ENCODE measurements at places on chromosomes 1 and 21.

GRCh38 chr1:56099766-56100265, 479.5 kb downstream of the PLPP3 start:
- DNase-seq = no peak

- no peak for DNase-seq
Measured at GRCh38 chr1:162422662-162423375, 10.9 kb upstream of the SH2D1B start.

DNA sequence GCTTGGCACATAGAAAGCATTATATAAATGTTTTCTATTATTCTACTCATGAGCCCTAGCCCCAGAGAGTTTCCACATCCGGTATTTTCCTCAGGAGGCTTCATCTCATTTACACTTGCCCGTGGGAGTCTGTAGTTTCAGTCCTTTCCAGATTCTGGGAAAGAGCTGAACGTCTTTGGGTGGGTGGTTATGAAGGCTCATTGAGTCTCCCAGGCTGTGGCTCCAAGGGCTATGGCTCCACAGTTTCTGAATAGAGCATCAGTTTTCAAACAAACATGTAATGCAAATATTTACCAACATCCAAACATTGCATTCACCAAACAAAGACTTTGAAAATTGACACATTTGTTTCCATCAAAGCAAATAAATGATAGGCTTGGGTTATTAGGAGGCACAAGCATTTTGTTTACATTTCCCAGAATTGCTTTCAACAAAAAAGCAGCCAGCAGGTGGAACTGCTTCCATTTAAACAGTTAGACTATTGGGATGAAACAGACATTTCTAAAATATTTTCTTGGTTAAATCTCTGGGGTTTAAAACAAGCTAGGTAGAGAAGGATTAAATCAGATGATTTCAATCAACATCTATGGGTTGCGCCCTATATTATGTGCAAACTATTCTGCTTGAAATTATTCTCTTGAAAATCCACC, 1.3 kb upstream of the LEMD1 start:
- DNase-seq = no peak

- no peak for DNase-seq
Measured at GRCh38 chr1:162191396-162192305, 122.2 kb downstream of the NOS1AP start.

- DNase-seq = no peak
Measured at GRCh38 chr21:14691914-14692313, 145.8 kb upstream of the SAMSN1 start.

DNA sequence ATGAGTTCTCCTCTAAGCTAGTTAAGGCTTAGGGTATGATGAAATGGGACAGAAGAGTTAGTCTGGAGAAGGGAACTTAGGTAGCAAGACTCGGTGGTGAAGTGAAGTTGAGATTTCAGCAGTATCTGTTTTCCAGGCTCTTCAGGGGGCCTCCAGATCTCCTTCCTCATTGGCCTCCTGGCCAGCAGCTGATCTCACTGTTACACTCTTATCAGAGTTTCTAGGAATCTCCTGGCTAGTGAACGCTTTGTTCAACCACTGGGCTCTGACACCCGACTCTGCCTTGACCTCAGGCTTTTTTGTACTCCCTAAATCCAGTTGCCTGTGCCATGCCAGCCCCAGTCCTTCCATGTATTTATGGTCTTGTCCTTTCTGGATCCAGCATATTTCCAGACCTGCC, 311.0 kb downstream of the ASTN1 start:
- no peak for DNase-seq

DNA sequence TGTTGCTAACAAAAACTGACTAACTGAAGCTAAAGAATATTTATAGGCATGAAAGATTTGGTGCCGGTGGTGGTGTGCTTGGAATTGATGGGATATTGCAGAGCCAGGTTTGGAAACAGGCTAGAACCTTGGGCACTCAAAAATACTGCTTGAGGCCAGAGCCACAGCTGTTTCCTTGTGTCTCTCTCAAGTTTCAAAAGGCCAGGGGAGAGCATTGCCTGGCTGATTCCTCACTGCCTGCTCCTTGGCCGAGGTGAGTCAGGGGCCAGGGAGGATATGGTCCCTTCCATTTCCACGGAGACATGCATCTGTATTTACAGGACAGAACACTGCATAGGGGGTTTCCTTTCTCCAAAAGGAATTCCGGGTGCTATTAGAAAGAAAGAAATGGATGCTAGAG, 36.1 kb upstream of the IVNS1ABP start:
- no peak for DNase-seq

DNA sequence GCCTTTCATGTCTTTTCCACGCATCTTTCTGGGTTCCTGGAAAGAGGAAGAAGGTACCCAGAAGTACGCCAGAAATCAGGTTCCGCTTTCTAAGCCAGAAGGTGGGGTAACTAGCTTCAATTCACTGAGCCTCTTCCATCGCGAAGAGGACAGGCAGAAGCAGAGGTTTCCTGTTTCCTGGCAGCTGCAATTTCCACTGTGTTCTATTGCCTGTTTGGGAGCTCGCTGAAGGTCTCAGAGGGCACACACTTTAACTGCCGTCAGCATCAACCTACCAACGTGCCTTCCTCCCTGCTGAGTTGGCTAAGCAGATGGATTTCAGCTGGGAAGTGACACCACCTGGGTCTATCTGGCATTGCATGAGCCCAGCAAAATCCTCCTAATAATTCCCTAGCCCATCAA, 10.0 kb downstream of the NCF2 start:
- DNase-seq = peak; percentile 75

Measured in SHP77 (cell line).